ENCODE measurements at places on chromosomes 16 and 17. TPM values are rescaled to one million over a fixed set of nuclear protein-coding genes. Genes with fewer than 3 reads are reported as not detected.

The CXCL16 gene
- 38.7 TPM for total RNA-seq

The USP31 gene
- 6.7 TPM for total RNA-seq

DNA sequence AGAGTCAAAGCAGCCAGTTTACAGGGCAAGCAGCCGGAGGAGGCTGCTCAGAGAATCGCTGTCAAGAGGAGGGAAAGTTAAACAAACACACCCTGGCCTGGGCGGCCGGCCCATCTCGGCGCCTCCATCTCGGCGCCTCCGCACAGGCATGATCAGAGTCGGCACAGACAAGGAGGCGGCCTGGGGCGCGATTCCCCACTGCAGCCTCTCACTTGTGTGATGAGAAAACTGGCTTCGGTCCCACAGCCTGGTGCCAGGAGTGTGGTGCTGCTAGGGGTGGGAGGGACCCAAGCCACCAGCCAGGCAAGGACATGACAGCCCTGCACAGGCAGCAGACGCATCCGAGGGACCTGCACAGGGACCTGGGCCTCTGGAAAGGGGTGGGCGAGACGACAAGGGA, 17.7 kb downstream of the SLC38A10 start:
- DNase-seq = no peak
- no peaks in the 10 kb centered on the region for H3K27me3 ChIP-seq
- H3K4me3 ChIP-seq = no peak overlapping the region
- no peak overlapping the region for H3K27ac ChIP-seq

DNA sequence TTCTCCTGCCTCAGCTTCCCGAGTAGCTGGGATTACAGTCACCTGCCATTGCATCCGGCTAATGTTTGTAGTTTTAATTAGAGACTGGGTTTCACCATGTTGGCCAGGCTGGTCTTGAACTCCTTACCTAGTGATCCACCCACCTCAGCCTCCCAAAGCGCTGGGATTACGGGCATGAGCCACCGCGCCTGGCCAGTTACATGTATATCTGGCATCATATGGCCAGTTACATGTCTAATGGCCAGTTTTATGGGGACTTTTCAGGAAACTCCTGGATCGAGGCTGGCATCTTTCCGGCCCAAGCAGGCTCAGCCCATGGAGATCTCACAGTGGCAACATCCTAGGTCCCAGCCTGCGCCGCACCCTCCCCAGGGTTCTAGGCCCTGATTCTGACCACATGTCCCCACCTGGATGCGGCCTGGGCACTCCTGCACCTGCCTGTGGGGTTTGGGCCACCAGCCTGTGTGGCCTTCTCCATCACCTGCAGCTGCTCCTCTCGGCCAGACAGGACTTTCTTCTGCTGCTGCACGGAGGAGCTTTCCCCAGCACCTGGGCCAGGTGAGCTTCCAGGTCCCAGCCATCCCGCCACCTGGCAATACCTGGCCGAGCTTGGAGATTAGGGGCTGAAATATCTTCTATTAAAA, 1.3 kb upstream of the CIAO3 start:
- H3K27ac ChIP-seq = no peak overlapping the region
- no peaks in the 10 kb centered on the region for H3K36me3 ChIP-seq
- no peaks in the 10 kb centered on the region for H3K27me3 ChIP-seq
- no peak overlapping the region for H3K4me3 ChIP-seq
- DNase-seq = no peak

DNA sequence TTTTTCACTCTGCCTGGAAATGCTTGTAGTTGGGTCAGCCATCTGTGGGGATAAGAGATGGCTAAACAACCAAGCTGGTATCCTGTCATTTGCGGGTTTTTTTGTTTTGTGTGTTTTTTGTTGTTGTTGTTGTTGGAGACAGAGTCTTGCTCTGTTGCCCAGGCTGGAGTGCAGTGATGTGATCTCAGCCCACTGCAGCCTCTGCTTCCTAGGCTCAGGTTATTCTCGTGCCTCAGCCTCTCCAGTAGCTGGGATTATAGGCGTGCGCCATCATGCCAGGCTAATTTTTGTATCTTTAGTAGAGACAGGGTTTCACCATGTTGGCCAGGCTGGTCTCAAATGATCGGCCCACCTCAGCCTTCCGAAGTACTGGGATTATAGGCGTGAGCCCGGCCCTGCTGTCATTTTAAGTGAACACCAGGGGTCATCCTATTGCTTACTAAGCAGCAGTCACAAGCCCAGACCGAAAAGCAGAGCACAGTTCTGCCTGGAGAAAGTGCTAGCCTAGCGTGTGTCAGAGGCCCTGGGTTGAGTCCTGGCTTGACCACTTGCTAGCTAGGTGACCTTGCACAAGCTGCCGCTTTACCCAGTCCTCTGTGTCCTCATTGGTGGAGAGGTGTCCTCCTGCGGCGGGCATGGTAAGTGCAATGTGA, 4.6 kb downstream of the SMCR8 start:
- H3K4me1 ChIP-seq = peaks cover 49% of the 10 kb centered on the region
- peak overlapping the region; percentile 97 for H3K4me3 ChIP-seq
- H3K27ac ChIP-seq = no peak overlapping the region
- peak; percentile 61 for DNase-seq
- H3K27me3 ChIP-seq = no peaks in the 10 kb centered on the region

- H3K36me3 ChIP-seq = no peaks in the 10 kb centered on the region
- no peak for DNase-seq
- no peak overlapping the region for H3K4me3 ChIP-seq
- peaks cover 9% of the 10 kb centered on the region for H3K4me1 ChIP-seq
Observed at GRCh38 chr16:89704281-89704680, 2.8 kb upstream of the SPATA2L start.

DNA sequence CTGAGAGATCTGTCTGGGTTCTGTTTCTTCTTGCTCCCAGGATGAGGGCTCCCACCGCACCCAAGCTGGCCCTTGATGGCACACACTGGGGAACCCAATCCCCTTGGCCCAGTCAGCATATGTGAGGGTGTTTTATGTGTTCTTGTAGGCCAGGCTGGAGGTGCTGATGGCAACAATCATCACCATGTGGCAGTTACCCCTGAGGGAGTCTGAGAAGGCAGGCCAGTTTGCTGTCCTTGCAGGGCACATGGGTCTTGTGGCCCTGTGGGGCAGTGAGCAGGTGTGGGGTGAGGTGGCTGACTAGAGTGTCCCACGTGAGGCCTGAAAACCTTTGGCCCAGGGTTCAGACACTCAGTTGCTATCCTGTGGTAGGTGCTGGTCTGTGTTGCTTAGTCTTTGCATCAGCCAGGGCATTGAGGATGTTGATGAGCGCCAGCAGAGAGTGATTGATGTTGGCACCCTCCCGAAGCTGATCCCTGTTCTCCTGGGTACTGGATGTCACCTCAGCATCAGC, 2183.0 kb downstream of the TP53TG3F start:
- no peaks in the 10 kb centered on the region for H3K36me3 ChIP-seq
- no peaks in the 10 kb centered on the region for H3K4me1 ChIP-seq
- H3K4me3 ChIP-seq = no peak overlapping the region
- no peak overlapping the region for H3K27ac ChIP-seq
- no peak for DNase-seq

- no peak overlapping the region for H3K27ac ChIP-seq
- no peaks in the 10 kb centered on the region for H3K36me3 ChIP-seq
- H3K27me3 ChIP-seq = no peaks in the 10 kb centered on the region
- peaks cover 10% of the 10 kb centered on the region for H3K4me1 ChIP-seq
- DNase-seq = no peak
Observed at GRCh38 chr16:4320571-4321137, 4.8 kb downstream of the GLIS2 start.

DNA sequence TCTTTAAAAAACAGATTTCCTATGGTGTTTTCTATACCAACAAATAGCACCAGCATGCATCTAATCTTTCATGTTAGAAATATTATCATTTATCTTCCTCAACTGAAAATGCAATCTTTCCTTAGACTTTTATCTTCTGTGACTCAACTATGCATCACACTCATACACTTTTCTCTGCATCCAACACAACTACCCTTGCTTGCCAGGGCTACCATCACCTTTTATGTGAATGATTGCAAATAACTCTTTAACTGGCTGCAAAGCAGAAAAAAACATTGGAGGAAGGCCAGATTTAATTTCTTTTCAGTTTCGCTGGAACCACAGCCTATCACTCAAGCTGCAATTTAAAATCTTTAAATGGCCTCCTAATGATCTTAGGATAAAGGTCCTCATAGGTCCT, 212.9 kb downstream of the CDH8 start:
- no peaks in the 10 kb centered on the region for H3K36me3 ChIP-seq
- no peak overlapping the region for H3K4me3 ChIP-seq
- peaks cover 28% of the 10 kb centered on the region for H3K4me1 ChIP-seq
- H3K27me3 ChIP-seq = no peaks in the 10 kb centered on the region
- no peak overlapping the region for H3K27ac ChIP-seq
- peak; percentile 34 for DNase-seq

GRCh38 chr16:58418601-58419000, 26.3 kb downstream of the GINS3 start:
- peak overlapping the region; percentile 15 for H3K27ac ChIP-seq
- H3K4me3 ChIP-seq = no peak overlapping the region
- DNase-seq = peak; percentile 61
- H3K36me3 ChIP-seq = no peaks in the 10 kb centered on the region
- no peaks in the 10 kb centered on the region for H3K27me3 ChIP-seq

- H3K4me1 ChIP-seq = no peaks in the 10 kb centered on the region
- H3K36me3 ChIP-seq = no peaks in the 10 kb centered on the region
- no peak overlapping the region for H3K4me3 ChIP-seq
- no peak for DNase-seq
- H3K27ac ChIP-seq = no peak overlapping the region
Observed at GRCh38 chr17:36702636-36703035, 101.3 kb downstream of the MRM1 start.

DNA sequence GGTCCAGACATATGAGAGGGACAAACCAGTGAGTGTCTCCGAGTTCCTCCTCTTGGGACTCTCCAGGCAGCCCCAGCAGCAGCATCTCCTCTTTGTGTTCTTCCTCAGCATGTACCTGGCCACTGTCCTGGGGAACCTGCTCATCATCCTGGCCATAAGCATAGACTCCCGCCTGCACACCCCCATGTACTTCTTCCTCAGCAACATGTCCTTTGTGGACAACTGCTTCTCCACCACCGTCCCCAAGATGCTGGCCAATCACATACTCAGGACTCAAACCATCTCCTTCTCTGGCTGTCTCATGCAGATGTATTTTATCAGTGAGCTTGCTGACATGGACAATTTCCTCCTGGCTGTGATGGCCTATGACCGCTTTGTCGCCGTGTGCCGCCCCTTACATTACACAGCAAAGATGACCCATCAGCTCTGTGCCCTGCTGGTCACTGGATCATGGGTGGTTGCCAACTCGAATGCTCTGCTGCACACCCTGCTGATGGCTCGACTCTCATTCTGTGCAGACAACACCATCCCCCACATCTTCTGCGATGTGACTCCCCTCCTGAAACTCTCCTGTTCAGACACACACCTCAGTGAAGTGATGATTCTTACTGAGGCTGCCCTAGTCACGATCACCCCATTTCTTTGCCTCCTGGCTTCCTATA, 19.2 kb downstream of the ZNF200 start:
- DNase-seq = no peak
- H3K27me3 ChIP-seq = peaks cover 12% of the 10 kb centered on the region
- H3K36me3 ChIP-seq = no peaks in the 10 kb centered on the region
- no peaks in the 10 kb centered on the region for H3K4me1 ChIP-seq
- no peak overlapping the region for H3K4me3 ChIP-seq
